ENCODE measurements at places on chromosomes 16 and 17.

DNA sequence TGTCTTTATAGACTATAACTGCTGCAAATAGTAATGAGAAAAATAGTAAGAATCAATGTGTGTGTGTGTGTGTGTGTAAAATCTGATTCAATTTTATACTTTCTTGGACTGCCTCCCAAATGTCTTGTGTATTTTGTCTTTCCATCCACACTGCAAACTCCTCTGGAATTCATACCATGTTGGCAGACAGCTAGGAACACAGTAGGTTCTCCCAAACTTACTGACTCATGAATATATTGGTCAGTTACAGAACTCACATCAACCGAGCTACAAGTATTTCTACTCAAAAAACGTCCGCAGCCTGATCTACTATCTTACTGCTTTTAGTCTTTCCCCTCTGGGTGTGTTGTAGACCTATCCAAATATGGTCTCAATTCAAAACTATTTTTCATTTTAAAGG lies 542.7 kb upstream of the PSMD7 start:
- DNase-seq: no peak

- peak; percentile 69 for DNase-seq
Observed at GRCh38 chr17:28547623-28548416, 4.6 kb downstream of the UNC119 start.

DNA sequence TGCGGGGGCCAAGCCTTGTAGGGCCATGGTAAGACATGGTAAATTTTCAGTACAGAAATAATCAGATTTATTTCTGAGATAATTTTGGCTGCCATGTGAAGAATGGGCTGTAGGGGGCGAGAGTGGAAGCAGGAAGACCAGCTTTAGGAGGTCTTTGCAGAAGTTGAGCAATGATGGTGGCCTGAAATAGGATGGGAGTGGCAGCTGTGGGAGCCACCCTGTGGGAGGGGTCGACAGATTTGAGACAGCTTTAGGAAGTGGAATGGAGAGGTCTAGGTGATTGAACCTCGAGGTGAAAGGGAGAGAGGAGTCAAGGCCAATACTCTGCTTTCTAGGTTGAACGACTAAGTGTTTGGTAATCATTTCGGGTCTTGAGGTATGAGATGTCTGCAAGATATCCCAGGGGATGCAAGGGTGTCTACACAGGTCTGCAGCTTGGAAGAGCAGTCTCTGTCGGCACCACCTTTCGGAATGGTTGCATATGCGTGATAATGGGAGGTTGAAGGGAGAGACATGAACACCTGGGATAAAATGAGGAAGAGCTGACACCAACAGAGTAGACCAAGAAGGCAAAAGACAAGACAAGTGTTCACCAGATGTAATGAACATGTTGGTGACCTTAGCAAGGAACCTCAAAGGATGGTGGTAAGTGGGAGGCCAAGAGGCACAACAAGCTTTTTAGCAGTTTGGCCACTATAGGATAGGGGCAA lies 4.2 kb upstream of the ATXN7L3 start:
- no peak for DNase-seq

DNA sequence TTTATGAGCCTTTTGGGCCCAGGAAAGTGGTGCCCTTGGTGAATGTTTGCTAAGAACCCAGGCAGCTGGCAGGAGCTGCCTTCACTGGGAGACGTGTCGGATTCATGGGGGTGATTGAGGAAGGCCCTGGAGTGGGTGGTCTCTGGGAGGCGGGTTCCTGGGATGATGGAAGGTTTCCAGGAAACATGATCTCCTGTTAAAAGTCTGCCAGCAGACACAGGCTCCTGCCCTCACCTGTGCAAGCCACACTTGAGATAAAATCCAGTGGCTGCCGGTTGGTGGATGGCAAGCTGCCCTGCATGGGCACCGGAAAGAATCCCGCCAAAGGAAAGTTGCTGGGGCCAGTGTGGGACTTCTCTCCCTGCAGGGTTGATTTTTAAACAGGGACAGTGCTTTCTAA lies 189.0 kb upstream of the CIBAR2 start:
- DNase-seq: no peak

DNA sequence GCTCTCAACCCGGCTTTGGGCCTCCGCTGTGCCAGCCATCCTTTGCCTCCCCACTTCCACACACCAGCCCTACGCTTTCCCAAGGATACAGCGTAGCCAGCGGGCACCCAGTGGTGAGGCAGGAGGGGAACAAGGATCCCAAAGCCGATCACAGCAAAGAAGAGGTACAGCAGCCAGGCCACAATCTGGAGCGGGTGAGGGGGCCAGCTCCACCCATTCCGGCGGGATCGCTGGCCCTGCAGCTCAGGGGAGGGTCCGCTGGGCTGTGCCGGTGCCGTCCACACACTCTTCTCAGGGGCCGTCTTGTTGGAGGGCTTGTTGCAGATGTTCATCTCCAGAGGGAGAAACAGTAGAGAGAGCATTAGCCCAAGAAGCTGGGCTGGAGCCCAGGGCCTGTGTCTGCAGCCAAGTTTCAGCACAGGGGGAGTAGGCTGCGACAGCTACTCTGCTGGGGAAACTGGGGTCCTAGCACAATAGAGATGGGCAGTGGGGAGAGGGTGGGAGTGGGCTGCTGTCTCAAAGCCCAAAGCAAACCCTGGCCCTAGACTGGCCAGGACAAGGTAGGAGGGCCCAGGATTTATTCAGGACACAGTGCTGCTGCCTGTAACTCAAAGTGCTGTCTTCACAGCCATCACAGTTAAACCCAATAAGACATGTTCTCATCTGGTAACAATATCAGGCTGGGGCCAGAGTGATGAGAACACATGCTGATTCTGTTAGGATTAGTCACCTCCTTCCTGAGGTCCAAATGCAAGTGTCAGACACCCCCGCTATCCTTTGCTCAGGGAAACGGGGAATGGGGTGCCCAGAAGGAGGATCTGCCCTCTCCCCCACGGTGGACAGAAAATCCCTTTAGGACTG lies 9.9 kb downstream of the ZDHHC1 start:
- DNase-seq: no peak

- DNase-seq: peak; percentile 18
Observed at GRCh38 chr17:70168044-70168976, 1.0 kb upstream of the KCNJ2 start.

- no peak for DNase-seq
Observed at GRCh38 chr16:5188318-5188988, 90.9 kb upstream of the EEF2KMT start.

GRCh38 chr17:80948019-80948975 lies 43.3 kb upstream of the CHMP6 start:
- DNase-seq: no peak

DNA sequence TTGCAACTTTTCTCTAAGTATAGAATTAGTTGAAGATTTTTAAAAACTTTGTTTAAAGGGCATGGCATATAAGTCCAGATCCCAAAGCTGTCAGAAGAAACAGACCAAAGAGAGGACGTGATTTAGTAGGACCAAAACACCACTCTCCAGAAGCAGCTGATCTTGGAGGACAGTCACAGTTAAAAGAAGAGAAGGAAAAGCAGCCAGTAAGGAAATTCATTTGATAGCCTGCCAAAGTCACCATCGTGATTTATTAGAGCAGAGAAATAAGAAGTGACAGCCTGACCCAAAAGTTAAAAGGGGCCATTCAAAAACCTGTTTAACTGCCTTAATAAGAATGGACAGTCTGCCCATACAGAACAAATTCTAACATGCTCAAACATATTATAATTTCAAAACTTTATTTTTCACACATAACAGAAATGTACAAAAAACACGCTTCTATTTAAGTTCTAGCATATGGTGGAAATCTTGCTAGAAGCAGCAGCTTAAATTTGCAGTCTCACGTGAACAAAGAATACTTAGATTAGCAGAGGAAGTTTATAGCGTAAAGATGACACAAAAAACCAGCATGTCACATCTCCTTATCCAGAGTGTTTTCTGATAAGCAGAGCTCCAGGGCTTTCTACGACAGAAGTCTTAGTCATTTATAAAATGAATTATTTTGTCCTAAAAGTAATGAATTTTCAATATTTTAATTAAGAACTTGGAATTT lies 37.2 kb downstream of the TXNDC11 start:
- DNase-seq: no peak

- DNase-seq: no peak
Observed at GRCh38 chr16:85162478-85163277, 50.4 kb upstream of the CIBAR2 start.

- no peak for DNase-seq
Observed at GRCh38 chr17:5702951-5703510, 118.7 kb upstream of the NLRP1 start.
